ENCODE measurements at places on chromosomes 1 and 21.

GRCh38 chr21:26961698-26962097, 5.2 kb downstream of the ADAMTS5 start:
- no peak for DNase-seq

DNA sequence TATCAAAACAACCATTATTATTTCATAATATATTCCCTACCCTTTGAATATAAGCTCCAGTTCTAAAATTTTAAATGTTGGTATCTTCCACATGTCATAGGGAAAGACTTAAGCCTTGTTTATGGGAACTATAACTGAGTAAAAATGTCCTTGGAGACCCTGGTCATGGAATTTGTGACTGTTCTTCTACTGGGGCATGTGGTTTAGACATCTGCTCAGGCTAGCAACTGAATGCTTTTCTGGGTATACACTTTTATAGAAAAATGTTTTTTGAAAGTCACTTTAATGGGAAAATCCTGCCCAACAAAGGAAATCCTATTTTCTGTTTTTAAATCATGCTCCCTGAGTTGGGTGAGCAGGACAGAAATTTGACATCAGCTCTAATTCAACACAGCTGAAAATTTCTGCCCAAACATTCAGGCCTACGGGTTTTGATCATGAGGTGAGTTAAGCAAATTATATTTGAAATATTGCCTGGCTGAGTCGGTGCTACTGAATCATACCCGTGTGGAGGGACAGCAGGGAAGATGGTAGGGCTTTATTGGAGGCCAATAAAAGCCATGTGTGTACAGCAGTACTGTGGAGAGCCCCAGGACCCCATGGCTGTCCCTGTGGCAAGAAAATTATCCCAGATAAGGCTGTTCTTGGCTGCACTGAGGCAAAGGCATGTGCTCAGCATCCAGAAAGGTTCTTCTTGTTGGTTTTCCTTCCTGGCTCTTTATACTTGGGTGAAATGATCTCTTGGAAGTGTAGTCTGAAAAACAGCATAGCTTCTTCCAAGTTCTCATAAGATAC, 391.8 kb downstream of the DISC1 start:
- DNase-seq = no peak

- no peak for DNase-seq
Measured at GRCh38 chr1:204477036-204477740, 17.4 kb downstream of the PIK3C2B start.

DNA sequence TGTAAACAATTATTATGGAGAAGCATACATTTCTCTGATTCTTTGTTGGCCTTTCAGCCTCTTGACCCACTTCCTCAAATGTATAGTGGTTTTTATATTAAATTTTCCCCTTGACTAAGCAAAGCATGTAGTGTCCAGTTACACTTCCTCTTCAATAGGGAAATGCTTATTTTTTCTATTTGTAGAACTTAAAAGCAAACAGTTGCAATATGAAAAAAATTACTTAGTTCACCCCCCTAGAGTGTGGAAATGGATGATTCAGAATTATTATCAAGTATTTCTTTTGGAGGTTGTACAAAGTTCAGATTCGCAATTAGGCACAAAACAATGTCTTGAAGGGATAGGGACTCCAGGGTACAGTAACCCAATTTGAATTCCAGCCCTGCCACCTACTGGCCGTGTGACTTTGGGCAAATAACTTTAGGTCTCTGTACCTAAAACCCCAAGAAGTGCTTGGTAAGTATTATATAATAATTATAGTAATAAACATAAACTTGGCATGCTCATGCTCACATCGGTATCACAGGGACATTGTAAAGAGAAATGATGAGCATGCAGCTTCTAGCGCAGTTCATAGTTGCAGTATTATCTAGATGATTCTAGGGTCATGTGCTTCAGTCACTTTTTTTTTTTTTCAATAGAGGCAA, 28.6 kb upstream of the IFNGR2 start:
- no peak for DNase-seq

- no peak for DNase-seq
Measured at GRCh38 chr1:19976317-19977003, 3.0 kb downstream of the PLA2G2A start.

DNA sequence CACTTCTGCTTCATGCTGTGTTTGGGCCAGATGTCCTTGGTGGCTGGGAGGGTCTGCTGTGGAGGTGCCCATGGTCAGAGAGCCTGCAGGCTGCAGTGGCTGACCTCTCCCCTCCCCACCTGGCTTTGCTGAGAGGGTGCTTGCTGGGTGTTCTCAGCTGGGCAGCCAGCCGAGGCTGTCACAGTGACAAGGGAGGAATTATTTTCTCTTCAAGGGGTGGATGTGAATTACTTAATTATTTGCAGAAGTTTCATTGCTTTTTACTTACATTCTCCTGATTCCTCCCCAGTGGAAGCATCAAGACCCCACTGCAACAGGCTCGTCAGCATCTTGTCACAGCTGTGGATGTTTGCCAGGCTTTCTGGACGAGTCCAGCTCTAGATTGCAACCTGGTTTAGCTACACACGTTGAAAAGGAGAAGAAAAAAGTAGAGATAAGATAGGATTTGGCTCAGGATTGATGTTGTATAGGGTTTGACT, 70.3 kb downstream of the GALNT2 start:
- DNase-seq = no peak

GRCh38 chr1:225762444-225762843, 15.2 kb upstream of the SRP9 start:
- DNase-seq = no peak

GRCh38 chr1:32150847-32151246, 28.6 kb upstream of the TXLNA start:
- no peak for DNase-seq

- DNase-seq = no peak
Measured at GRCh38 chr1:99751877-99752504, 14.4 kb downstream of the FRRS1 start.

DNA sequence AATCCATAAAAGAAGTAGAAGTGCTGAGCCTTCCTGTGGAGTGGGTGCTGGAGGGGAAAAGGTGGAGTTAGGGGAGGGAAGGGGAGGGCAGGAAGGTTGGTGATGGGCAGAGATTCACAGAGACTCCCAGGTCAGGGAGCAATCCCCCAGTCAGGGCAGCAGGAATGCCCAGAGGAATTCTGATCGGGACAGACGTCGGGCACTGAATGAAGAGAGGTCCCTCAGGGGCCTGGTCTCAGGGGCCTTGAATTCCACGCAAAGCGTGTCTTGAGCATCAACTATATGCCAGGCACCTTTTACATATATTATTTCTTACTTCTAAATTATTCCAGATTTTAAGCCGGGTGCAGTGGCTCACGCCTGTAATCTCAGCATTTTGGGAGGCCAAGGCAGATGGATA, 7.2 kb upstream of the PADI1 start:
- no peak for DNase-seq

- DNase-seq = no peak
Measured at GRCh38 chr1:225879521-225880221, 2.5 kb downstream of the TMEM63A start.

Data from NCI-H2081 (cell line).